ENCODE measurements at places on chromosomes 16 and 17. TPM values are rescaled to one million over a fixed set of nuclear protein-coding genes. Genes with fewer than 3 reads are reported as not detected.

The GPRC5C gene
- polyA plus RNA-seq: 129 TPM

The ABAT gene
- 55.1 TPM for polyA plus RNA-seq

The TNFRSF13B gene
- polyA plus RNA-seq: not detected

The SRL gene
- polyA plus RNA-seq: 1.2 TPM

The ST6GALNAC1 gene
- 0.24 TPM for polyA plus RNA-seq

The HSD17B1 gene
- 3.0 TPM for polyA plus RNA-seq

The PSMC3IP gene
- polyA plus RNA-seq: 17.9 TPM

The TEDC2 gene
- 9.8 TPM for polyA plus RNA-seq

The ALOX15B gene
- polyA plus RNA-seq: 1.9 TPM

The AATK gene
- polyA plus RNA-seq: 3.8 TPM

DNA sequence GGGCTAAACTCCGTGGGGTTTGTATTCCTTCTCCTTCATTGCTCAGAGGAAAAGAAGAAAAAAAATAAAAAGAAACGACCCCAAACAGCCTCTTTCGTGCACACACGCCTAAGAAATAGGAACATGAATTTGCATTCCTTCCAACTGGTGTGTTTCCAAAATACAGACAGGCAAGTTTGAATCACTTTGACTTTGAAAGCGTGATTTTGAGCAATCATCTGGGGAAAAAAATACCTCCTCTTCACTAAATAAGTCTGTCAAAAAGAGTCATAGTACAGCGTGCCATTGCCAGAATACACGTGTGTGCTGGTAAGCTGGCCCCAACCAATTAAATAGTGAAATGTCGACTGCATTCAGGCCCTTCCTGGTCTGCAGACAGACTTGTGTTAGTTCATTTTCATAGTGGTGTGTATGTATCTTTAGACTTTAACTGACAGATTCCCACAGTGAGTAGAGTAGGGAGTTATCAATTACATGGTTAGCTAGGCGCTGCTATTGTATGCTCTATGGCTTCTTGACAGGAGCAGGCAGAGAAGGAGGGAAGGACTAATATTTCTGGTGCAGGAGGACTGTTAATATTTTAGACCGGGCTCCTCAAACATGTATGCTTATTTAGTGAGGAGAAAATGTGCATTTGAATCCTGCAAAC, 618.3 kb downstream of the MAF start:
- no peak for DNase-seq

DNA sequence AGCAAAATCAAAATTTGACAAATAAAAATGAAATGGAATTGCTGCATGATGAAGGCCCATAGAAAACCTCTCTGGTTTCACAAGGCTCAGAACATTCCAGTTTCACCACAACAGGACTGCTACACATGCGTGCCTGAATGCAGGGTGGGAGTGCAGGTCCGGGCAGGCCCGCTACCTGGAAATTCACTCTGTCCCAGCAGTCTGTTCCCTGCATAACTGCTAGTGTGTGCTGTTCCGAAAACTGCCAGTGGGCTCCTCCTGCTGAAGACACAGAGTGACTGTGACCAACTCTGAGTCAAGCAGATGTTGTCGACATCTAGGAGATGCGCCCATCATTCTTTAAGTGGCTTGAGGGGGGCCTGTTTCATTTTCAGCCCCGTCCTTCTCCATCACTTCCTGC, 284.8 kb upstream of the MAF start:
- DNase-seq: no peak

DNA sequence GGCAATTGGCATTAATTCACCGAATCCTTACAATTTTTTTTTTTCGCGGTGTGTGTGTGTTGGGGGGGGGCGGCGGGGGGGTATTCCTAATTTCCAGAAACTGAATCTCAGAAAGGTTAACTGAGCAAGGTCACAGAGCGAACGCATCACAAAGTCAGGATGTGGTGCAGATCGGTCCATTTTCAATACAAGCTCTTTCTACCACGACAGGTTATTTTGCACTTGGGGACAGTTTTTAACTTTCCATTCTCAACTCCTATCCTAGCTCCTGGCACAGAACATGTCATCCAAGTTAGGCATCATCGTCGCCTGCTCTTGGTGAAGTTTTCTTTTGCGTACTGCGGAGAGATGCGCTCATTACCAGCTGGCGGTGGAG, 15.4 kb upstream of the ERN1 start:
- DNase-seq: no peak

DNA sequence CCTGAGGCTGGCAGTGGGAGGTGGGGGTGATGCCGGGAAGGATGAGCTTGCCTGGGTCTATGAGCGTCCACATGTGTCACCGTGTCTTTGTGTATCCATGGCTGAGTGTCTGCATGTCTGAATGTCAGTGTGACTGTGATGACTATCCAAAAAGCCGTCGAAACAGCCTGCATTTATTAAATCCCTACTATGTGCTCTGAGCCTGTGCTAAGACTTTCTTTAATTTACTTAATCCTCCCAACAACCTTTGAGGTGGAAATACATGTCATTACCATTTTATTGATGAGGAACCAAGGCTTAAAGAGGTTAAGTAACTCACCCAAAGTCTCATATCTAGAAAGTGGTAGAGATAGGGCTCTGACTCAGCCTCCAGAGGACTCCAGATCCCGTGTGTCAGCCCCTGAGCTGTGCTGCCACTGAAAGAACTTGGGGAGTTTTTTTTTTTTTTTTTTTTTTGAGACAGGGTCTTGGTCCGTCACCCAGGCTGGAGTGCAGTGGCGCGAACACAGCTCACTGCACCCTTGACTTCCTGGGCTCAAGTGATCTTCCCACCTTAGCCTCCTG, 20.0 kb downstream of the ARHGAP23 start:
- DNase-seq: no peak

- no peak for DNase-seq
Measured at GRCh38 chr16:83058376-83058775, 431.6 kb downstream of the CDH13 start.

DNA sequence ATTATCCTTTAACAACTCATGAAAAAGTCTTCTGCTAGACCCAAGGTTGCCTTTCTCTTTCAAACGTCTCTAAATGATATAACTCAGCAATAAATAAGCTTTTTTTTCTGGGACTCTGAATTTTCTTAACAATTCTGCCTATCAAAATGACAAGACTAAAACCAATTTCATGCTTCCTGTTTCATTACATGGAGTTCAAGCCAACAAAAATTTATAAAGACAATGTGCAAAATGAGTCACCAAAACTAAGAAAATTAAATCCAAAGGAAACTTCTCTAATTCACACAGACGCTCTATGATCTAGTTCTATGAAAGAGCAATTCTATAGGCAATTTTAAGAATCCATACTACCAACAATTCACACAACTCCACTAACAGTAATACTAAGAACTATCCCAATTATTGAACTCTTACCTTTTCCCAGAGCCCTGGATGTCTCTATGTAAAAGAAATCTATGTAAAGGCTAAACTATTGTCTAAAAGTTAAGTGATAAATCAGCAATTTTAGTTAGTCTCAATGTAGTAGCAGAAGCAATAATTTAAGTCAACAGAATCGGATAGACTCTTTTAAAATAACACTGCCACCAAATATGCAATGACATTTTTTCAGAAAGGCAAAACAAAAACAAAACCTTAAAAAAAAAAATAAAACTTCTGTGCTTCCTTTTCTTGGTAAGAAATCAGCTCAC, 44.2 kb downstream of the ZZEF1 start:
- no peak for DNase-seq

DNA sequence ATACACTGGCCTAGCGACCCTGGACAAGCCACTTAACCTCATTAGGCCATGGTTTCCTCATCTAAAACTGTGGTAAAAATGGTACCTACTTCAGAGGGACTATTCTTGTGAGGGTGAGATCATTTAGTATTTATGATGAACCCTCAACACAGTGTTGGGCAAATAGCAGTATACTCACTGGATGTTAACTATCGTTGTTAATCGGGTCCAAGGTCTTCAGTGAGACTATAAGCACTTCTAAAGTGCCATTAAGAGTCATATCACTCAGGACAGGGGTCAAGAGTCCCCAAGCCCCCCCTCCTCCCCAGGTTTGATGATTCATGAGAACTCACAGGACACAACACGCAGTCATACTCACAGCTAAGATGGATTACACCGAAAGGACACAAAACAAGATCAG, 11.0 kb downstream of the TK2 start:
- DNase-seq: no peak

DNA sequence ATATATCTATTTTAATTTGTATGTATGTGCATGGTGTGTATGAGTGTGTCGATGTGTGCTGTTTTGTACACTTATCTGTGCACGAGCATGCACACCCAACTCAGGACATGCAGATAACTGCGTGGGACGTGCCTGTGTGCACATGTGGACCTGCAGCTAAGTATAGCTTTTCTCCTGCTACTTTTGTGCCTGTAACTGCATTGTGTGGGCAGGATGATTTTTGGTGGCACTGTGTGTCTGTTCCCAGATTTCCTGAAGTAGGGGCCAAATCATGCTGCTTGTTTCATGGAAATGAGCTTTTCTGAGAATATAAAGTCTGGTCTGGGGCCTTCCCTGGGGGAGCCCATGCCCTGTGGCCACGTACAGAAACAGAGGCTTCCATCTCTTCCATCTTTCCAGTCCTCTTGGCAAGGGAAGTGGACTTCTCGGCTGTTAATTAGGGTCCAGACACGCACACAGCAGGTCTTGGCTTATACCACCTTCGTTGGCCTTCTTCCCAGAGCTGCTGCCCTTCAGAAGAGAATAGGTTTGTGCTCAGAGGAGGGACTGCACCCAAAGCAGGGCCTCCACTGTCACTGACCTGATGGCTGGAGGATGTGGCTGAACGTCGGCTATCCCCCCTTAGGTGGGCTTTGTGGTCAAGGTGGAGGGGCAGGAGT, 30.2 kb downstream of the SPNS3 start:
- DNase-seq: no peak

GRCh38 chr16:68155425-68155824, 70.3 kb downstream of the NFATC3 start:
- DNase-seq: no peak

GRCh38 chr17:17042851-17043460, 699 bp downstream of the MPRIP start:
- DNase-seq: no peak

DNA sequence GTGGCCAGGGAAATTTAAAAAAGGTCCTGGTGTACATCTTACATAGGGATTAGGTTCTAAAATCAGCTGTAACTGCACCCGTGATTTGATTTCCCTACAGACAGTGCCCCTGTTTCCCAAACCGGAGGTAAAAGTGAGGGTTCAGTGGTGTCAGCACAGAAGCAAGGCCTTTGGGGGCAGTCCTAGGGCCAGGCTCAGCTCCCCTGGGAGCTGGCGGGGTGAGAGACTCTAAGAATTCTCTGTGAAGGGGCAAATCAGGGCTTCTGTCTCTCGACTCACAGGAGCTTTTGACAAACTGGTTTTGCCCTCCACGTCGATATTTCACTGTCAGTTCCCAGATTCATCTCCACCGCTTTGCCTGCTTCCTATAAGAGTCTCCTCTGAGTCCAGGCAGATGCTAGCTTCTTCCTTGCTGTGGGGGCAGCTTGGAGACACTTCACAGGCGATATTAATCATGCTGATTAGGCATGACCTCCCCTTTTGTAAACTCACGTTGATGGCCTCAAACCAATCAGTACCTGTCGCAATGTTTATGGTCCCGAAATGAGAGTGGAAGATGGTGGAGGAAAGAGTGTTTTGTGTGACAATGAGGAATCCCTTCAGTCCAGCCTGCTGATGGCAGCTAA, 234.2 kb upstream of the TOX3 start:
- DNase-seq: no peak

GRCh38 chr17:58277107-58277801, 3.5 kb downstream of the MPO start:
- no peak for DNase-seq

GRCh38 chr17:48992444-48992843, 4.7 kb upstream of the IGF2BP1 start:
- no peak for DNase-seq

DNA sequence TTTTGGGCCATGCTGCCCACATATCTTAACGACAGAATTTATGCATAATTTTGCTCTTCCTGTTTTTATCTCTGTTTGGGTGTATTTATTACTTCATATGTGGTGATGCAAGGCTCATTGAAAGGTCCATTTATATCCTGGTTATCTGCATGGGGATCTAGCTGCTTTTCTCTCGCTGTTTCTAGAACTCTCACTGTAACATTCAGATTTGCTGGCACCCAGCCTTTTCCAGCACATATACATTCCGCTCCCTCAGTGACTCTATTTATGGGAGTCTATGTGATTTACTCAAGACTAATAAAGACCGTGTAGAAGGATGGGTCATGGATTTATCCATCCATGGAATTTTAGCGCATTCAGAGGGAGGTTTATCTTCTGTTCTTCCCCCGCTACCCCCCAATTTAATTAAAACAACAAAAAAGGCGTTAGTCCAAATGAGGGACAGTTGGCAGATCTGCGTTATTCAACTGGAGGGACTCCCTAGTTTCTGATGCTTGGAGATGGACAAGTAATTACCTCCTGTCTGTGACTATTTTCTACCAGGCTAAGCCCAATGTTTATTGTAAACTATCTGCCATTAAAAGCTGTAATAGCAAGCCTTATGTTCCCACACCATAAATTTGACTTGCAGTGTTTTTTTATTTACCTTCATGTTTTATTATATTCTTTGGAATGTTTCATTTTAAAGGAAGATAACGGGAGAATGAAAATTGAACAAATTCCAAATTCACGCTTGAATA, 19.8 kb upstream of the MARCHF10 start:
- no peak for DNase-seq

DNA sequence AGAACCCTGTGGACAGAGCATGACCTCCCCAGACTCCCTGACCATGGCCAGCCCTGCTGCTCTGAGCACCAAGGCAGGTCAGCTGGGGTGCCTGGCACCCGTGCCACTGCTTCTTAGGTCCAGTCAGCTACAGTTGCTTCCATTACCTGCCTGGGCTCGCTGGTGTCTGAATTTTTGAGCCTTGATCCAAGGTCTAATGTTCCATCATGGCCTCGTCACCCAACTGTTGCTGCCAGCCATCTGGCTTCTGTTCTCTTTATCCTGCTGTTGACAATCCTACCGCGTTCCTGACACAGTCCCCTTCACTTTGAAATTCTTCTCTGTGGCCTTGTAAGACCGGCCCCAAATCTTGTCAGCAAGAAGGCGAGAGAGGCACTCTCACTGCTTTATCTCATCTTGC, 16.7 kb downstream of the GLYR1 start:
- DNase-seq: no peak

DNA sequence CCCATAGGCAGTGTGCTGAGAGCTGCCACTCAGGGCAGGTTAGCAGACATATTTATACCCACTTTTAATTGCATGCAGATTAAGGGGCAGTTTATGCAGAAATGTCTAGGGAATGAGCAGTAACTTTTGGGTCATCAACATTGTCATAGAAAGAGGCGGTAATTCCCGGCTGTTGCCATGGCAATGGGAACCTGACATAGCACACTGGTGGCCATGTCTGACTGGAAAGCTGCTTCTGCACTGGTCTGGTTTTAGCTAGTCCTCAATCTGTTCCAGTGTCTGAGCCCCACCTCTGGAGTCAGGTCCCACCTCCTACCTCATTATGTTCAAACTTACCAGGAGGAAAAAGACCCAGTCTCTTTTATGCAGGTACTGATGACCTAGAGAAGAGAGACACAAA, 31.5 kb upstream of the TNRC6C start:
- no peak for DNase-seq
